ENCODE measurements at places on chromosomes 16 and 17.
A peak's percentile ranks its signal among the peaks of the same experiment; 100 is the strongest.

- no peak for DNase-seq
Observed at GRCh38 chr17:661509-661908, 53.1 kb downstream of the VPS53 start.

DNA sequence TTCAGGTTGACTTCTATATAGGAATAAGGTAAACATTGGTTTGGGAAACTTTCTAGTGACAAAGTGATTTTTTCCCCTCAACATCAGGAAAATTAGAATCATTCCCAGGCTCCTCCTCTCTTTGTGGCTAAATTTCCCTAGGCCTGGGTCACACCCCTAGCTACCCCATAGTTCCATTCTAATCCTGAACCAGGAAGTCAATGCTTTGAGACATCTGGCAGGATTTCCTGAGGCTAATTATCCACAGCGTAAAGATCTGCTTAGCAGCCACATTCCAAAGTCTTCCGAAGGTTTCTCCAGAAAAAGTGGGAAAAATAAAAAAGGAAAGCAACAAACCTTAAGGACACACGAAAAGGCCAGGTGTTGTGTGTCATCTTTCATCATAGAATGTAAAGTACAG, 60.3 kb upstream of the CORO6 start:
- DNase-seq: peak; percentile 37

- DNase-seq: no peak
Observed at GRCh38 chr16:2508722-2509400, 4.9 kb upstream of the ATP6V0C start.

- DNase-seq: no peak
Observed at GRCh38 chr16:30743716-30744115, 4.5 kb upstream of the PHKG2 start.

GRCh38 chr17:50817838-50818237, 17.5 kb upstream of the WFIKKN2 start:
- DNase-seq: no peak

DNA sequence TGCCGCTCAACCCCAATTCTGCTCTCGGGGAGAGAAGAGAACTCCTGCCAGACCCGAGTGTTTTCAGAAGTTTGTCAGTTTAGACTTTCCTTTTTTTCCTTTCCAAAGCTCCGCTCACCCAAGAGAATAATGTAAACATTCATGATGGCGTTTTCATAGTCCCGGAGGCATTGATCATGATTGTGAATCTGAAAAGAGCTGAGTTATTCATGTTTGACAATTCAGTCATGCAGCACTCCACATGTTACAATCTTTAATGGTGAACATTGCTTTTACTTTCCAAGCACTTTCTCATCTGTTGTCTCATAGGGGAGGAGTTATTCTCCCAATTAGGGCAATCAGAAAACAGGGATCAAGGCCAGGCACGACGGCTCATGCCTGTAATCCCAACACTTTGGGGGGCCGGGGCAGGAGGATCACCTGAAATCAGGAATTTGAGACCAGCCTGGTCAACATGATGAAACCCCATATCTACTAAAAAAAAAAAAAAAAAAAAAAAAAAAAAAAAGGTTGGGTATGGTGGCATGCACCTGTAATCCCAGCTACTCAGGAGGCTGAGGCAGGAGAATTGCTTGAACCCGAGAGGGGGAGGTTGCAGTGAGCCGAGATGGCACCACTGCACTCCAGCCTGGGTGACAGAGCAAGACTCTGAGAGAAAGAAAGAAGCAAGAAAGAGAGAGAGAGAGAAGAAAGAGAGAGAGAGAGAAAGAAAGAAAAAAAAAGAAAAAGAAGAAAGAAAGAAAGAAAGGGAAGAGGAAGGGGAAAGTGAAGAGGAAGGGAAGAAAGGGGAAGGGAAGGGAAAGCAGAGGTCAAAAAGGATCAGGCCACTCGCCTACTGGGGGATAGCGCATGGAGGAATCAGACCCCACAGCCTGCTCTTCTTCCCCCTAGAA, 70.0 kb upstream of the TNRC6C start:
- DNase-seq: no peak

DNA sequence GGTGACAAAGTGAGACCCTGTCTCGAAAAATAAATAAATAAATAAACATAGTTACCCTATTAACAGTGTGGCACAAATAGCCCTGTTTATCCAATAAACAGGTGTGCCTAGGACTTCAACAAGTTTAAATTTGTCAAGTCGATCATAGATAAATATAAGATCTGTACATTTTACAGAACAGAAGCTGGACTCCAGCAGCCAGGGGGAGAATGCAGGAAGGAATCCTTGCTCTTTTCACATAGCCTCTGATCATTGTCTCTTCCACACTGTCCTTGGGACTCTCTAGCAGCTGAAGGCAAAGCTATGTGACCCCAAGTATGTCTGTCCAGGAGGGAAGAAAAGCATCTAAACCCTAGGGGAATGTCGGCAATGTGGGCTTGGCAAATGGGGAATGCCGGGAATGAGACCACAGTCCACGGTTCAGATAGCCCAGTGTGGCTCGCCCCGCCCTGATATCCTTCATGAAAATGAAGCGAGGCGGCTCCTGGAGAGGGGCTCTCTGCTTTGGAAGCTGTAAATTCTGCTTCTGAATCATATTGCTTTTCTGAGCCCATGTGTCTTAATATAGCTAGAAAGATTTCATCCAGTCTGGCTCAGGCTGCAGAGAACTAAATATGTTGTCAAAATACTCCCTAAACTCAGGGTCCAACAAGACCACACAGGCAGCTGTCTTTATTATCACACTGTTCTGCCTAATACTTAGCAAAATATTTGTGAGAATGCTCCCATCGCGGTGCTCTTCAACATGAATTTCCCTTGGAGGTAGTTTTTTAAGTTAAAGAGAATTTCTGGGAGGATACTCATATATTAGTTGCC, 24.9 kb upstream of the GRB2 start:
- DNase-seq: no peak

- DNase-seq: no peak
Observed at GRCh38 chr17:19418251-19418992, 7.4 kb downstream of the RNF112 start.

DNA sequence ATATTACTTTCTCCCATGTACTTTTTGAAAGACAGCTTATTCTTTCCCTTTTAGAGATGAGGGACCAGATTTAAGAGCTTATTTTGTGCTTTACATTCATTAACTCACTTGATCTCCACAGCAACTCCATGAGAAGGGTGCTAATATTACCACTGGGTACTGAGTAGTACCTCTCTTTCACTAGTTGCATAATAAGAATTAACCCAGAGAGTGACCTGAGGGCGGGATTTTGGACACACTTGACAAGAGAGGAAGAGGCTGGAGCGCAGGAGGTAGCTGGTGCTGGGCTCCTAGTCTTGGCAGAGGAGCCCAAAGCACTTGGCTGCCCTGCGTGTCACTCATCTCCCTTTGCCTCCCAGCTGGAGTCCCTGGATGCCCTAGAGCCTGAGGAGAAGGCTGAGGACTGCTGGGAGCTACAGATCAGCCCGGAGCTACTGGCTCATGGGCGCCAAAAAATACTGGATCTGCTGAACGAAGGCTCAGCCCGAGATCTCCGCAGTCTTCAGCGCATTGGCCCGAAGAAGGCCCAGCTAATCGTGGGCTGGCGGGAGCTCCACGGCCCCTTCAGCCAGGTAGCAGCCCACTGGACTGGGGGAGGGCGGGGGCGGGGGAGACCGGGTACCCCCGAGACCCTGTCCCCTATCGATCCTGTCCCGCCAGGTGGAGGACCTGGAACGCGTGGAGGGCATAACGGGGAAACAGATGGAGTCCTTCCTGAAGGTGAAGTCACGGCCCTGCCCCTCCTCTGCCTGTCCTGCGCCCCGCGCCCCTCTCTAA, 1.7 kb upstream of the MAZ start:
- no peak for DNase-seq

- no peak for DNase-seq
Observed at GRCh38 chr16:85421338-85422195, 191.6 kb upstream of the GSE1 start.

- DNase-seq: peak; percentile 32
Observed at GRCh38 chr16:83137326-83137781, 510.6 kb downstream of the CDH13 start.

DNA sequence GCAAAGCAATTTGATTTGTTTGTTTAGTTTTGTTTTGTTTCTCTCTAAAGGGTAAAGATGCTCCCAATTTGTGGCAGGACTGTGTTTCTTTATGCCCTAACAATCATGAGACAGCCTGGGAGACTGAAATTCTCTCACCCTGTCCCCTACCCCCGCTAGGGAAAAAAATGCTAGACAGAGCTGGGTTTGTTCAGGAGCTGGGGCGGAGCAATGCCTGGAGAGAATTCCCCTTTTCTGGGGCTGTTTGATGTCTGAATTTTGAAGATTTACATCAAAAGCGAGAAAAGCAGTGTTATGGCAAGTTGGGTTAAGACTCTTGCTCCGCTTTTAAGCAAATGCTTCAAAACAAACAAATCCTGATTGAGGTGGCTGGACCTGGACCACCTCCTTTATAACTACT, 8.4 kb downstream of the MAF start:
- no peak for DNase-seq

- DNase-seq: peak; percentile 37
Observed at GRCh38 chr17:57747221-57748017, 2.3 kb upstream of the CCDC182 start.

DNA sequence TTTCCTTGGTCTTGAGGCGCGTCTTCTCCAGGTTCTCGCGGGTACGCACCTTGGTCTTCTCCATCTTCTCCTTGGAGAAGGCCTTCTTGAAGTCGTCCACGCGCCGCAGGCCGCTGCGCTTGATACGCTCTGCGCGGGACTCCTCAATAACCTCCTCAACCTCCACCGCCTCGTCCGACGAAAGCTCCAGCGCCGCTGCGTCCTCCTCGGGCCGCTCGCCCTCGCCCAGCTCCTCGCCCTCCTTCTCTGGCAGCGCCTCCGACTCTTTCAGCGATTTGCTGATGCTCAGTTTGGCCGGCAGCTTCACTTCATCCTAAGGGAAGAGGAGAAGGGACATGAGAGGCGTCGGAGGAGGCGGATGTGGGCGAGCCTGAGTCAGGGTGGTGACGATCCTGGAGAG, 16.8 kb upstream of the STAT3 start:
- no peak for DNase-seq

- DNase-seq: no peak
Observed at GRCh38 chr16:54242199-54242598, 44.4 kb downstream of the IRX3 start.

DNA sequence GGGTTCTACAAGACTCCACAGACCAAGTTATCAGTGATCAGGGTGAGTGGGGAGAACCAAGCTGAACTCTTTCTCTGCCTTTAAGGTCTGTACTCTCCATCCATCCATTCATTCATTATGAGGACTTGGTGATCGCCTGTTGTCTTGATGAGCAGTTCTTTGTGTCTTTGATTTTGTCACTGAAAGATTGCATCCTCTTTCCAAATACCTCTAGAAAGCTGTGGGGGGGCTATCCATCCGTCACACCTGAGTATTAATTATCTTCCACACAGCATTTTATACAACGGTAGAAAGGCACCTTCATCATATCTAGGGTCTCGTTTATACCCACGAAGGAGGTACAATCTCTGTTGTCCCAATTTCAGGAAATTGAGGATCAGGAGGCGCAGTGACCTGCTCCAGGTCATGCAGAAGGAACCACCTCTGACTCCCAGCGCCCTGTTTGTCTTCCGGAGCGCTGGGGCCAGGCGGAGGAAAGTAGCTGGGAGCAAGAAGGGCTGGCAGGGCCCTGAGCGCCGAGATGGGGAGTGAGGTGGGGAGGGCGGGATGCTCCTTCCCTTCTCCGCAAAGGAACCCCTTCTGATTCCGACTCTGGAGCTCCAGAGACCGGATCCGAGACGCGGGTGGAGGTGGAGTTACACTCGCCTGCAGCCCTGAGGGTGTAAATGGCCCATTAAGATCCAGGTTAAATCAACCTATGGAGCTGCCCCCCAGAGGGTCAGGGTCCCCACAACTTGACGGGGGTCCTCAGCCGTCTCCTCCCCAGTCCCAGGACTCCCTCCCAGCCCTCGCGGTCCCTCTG, 605 bp upstream of the ABAT start:
- DNase-seq: no peak

DNA sequence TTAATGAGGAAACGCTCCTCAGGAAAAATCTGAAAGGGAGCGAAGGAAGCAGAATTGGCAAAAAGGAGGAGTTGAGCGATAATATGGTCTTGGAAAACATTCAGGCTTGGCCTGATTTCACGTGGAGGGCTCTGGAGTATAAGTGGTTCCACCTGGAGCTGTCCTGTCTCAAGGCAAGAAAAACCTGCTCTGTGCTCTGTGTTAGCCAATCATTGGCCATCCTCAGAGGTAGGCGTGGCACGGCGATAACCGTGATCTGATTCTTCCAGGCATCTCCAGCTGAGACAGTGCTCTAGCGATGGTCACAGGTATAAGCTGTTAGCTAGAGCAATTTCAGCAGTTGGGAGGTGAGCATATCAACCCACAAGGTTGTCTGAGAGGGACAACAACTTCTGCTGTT, 450.5 kb upstream of the MAF start:
- no peak for DNase-seq

DNA sequence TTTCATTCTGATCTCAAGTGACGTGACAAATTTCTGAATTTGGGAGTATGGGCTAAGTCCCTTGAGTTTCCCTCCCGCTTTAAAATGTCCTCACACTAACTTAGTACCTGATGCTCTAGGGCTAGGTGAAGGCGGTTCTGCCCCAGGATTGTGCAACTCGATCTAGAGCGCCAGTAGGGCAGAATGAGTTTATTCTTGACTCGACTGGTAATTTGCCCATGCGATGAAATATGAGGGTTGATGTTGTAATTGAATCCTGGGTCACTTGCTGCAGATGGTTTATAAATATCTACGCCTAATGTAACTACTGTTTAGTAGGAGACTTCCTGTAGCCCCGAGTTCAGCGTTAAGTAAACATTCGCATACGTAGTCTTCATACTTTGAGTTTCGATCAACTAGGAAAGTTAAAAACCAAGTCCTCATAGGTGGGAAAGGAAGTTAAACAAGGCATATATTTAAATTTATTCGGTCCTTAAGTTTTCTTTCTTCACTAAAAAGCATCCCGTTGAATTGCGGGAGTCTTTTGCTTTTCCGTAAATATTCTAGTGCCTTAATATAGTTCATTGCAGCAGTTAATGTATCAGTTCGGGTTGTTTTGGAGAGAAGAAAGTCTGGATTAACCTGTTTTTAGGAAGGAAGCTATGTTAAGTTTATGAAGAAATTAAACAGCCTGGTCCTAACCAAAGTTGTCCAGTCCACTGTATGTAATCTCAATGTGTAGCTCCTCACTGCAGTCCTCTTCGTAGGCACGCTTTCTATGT, 1.6 kb downstream of the CTCF start:
- peak; percentile 33 for DNase-seq

GRCh38 chr17:57313097-57313835, 56.9 kb downstream of the MSI2 start:
- DNase-seq: no peak
